ENCODE measurements at places on chromosomes 7 and 10. TPM values are rescaled to one million over a fixed set of nuclear protein-coding genes. Genes with fewer than 3 reads are reported as not detected.

- H3K27me3 ChIP-seq: no peaks in the 10 kb centered on the region
- no peak for DNase-seq
- no peak overlapping the region for H3K27ac ChIP-seq
- no peak overlapping the region for H3K4me3 ChIP-seq
These were observed 5.0 kb upstream of the AQP1 start for GRCh38 chr7:30906515-30907240.

- no peaks in the 10 kb centered on the region for H3K36me3 ChIP-seq
- no peaks in the 10 kb centered on the region for H3K4me1 ChIP-seq
- no peak overlapping the region for H3K27ac ChIP-seq
- H3K27me3 ChIP-seq: no peaks in the 10 kb centered on the region
These were observed 178.3 kb upstream of the AGR3 start for GRCh38 chr7:17060051-17060450.

DNA sequence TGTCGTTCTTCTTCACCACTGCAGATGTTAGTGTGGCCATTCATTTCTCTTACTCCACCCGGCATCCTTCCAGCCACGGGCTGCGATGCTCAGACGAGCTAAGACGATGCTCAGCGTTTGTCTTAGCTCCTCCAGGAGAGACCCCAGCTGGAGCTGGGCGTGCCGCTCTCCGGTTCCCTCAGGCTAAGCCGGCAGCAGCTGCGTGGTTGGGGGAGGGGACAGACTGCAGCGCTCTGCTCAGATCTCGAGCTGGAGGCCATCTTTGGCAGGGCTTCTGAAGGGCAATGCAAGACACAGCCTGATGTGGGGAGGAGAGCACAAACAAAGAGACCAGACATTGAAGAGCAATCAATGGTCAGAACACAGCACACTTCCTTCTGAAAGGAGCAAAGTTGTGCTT is 4.8 kb downstream of the INA start:
- no peak overlapping the region for H3K27ac ChIP-seq
- peaks cover 10% of the 10 kb centered on the region for H3K27me3 ChIP-seq
- no peaks in the 10 kb centered on the region for H3K36me3 ChIP-seq

DNA sequence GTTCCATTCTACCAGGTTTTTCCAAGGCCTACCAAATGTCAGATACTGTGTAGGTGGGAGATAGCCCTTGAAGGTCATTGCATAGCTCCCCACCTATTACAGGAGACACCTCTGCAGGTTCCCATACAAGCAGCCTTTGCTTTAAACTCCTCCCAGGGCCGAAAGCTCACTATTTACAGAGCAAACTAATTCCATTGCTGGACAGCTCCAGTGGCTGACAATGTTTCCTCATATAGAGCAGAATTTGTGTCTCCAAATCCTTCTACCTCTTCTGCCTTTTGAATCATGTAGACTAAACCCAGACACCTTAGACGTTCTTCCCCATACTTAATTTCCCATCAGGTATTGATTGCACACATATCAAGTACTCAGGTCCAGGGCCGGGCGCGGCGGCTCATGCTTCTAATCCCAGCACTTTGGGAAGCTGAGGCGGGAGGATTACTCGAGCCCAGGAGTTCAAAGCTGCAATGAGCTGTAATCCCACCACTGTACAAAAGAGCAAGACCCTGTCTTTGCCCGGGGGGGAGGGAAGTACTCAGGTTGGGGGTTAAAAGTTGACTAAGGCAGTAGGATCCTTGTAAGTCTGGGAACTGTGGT is 2.1 kb downstream of the CNNM1 start:
- H3K27me3 ChIP-seq: peaks cover 55% of the 10 kb centered on the region
- no peaks in the 10 kb centered on the region for H3K4me1 ChIP-seq
- H3K27ac ChIP-seq: no peak overlapping the region
- H3K4me3 ChIP-seq: no peak overlapping the region
- no peak for DNase-seq
- H3K36me3 ChIP-seq: no peaks in the 10 kb centered on the region

GRCh38 chr7:24115661-24116060 is 168.3 kb upstream of the NPY start:
- H3K27me3 ChIP-seq: no peaks in the 10 kb centered on the region
- no peaks in the 10 kb centered on the region for H3K4me1 ChIP-seq
- no peak for DNase-seq
- H3K4me3 ChIP-seq: no peak overlapping the region

DNA sequence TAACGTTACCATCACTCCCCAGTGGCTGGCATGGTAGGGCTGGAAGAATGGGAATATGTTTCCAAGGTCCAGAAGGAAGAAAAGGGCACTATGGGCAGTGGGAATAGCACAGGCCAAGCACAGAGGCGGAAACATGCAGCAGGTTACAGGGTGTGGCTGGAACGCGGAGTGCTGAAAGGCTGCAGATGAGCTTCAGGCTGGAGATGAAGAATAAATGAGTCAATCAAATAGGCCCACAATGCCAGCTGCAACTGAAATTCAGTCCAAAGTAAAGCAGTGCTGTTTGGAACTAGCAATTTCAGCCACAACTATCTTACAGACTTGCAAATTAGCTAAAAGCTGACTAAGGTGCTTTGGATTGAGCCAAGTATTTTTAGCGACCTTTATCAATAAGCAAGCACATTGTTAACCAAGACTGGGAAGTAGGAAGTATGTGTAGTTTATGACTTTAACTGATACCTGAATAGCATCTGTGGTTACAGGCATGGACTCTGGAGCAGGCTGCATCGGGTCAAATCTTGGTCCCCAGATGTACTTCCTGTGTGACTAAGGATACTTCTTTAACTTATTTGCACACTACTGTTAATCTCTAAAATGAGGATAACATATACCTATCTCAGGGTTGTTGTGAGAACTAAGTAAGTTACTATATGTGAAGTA is 77.5 kb upstream of the CTTNBP2 start:
- H3K27ac ChIP-seq: no peak overlapping the region
- no peaks in the 10 kb centered on the region for H3K36me3 ChIP-seq
- no peaks in the 10 kb centered on the region for H3K27me3 ChIP-seq
- H3K4me3 ChIP-seq: no peak overlapping the region
- DNase-seq: no peak

DNA sequence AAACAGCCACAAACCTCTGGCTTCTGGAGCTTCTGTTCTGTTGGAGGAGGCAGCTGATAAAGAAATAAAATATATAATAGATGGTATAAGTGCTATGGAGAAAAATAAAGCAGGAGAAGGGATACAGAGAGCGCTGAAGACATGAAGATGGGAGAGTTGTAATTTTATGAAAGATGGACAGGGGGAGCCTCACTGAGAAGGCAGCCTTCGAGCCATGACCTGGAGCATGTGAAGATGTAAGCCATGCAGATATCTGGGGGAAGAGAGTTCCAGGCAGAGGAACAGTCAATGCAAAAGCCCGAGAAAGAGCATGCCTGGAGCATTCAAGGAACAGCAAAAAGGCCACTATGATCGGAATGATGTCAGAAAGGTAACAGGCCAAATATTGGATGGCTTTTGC is 187.5 kb downstream of the KIAA1217 start:
- no peak overlapping the region for H3K27ac ChIP-seq
- H3K4me3 ChIP-seq: no peak overlapping the region
- DNase-seq: peak; percentile 50
- H3K36me3 ChIP-seq: no peaks in the 10 kb centered on the region
- H3K4me1 ChIP-seq: peaks cover 36% of the 10 kb centered on the region
- H3K27me3 ChIP-seq: no peaks in the 10 kb centered on the region

GRCh38 chr7:5553298-5553877 is 129.8 kb upstream of the TNRC18 start:
- H3K4me1 ChIP-seq: peaks cover 10% of the 10 kb centered on the region
- no peaks in the 10 kb centered on the region for H3K36me3 ChIP-seq
- no peaks in the 10 kb centered on the region for H3K27me3 ChIP-seq
- no peak overlapping the region for H3K4me3 ChIP-seq
- DNase-seq: no peak

GRCh38 chr10:62341419-62341818 is 32.8 kb upstream of the ZNF365 start:
- no peak for DNase-seq
- H3K4me3 ChIP-seq: no peak overlapping the region
- H3K36me3 ChIP-seq: no peaks in the 10 kb centered on the region
- H3K4me1 ChIP-seq: no peaks in the 10 kb centered on the region

GRCh38 chr7:50346545-50347497 is 42.3 kb downstream of the IKZF1 start:
- peaks cover 19% of the 10 kb centered on the region for H3K4me1 ChIP-seq
- no peak overlapping the region for H3K27ac ChIP-seq
- DNase-seq: no peak
- no peak overlapping the region for H3K4me3 ChIP-seq
- no peaks in the 10 kb centered on the region for H3K36me3 ChIP-seq
- H3K27me3 ChIP-seq: no peaks in the 10 kb centered on the region

- H3K36me3 ChIP-seq: peaks cover 9% of the 10 kb centered on the region
- no peaks in the 10 kb centered on the region for H3K27me3 ChIP-seq
- no peaks in the 10 kb centered on the region for H3K4me1 ChIP-seq
- no peak overlapping the region for H3K27ac ChIP-seq
These were observed 46.3 kb downstream of the PLEKHA8 start for GRCh38 chr7:30074422-30075030.

- H3K4me3 ChIP-seq: no peak overlapping the region
- peaks cover 55% of the 10 kb centered on the region for H3K36me3 ChIP-seq
- no peak for DNase-seq
- H3K4me1 ChIP-seq: no peaks in the 10 kb centered on the region
These were observed 24.3 kb downstream of the HSPB1 start for GRCh38 chr7:76326646-76327233.

- no peak for DNase-seq
- no peaks in the 10 kb centered on the region for H3K36me3 ChIP-seq
- peaks cover 3% of the 10 kb centered on the region for H3K4me1 ChIP-seq
- no peak overlapping the region for H3K27ac ChIP-seq
These were observed 4.6 kb upstream of the TSPAN14 start for GRCh38 chr10:80449520-80449919.

- no peak for DNase-seq
- H3K36me3 ChIP-seq: no peaks in the 10 kb centered on the region
- H3K27me3 ChIP-seq: no peaks in the 10 kb centered on the region
- H3K27ac ChIP-seq: no peak overlapping the region
- no peaks in the 10 kb centered on the region for H3K4me1 ChIP-seq
- no peak overlapping the region for H3K4me3 ChIP-seq
These were observed 167.7 kb upstream of the ADO start for GRCh38 chr10:62636825-62637248.

- no peak overlapping the region for H3K27ac ChIP-seq
- no peaks in the 10 kb centered on the region for H3K36me3 ChIP-seq
- DNase-seq: no peak
- no peaks in the 10 kb centered on the region for H3K27me3 ChIP-seq
- no peaks in the 10 kb centered on the region for H3K4me1 ChIP-seq
These were observed 15.8 kb downstream of the OSBPL3 start for GRCh38 chr7:24964191-24964590.

GRCh38 chr10:17599089-17599488 is 18.1 kb downstream of the HACD1 start:
- H3K4me1 ChIP-seq: no peaks in the 10 kb centered on the region
- DNase-seq: peak; percentile 41
- H3K4me3 ChIP-seq: no peak overlapping the region
- H3K36me3 ChIP-seq: no peaks in the 10 kb centered on the region
- H3K27ac ChIP-seq: no peak overlapping the region
- H3K27me3 ChIP-seq: no peaks in the 10 kb centered on the region

- H3K4me3 ChIP-seq: no peak overlapping the region
- H3K27ac ChIP-seq: no peak overlapping the region
- H3K27me3 ChIP-seq: peaks cover 23% of the 10 kb centered on the region
- no peaks in the 10 kb centered on the region for H3K4me1 ChIP-seq
These were observed 348.0 kb downstream of the GPAM start for GRCh38 chr10:111835574-111835973.

GRCh38 chr7:81111358-81111757 is 192.5 kb upstream of the SEMA3C start:
- H3K27ac ChIP-seq: no peak overlapping the region
- H3K4me1 ChIP-seq: peaks cover 7% of the 10 kb centered on the region
- no peak for DNase-seq
- no peaks in the 10 kb centered on the region for H3K36me3 ChIP-seq
- H3K4me3 ChIP-seq: no peak overlapping the region

Gene VWC2
- not detected for total RNA-seq

Gene CYP2C19
- total RNA-seq: not detected

Gene PDE1C
- total RNA-seq: not detected

Gene ADAM8
- 1.2 TPM for total RNA-seq

Gene AEBP1
- 31.8 TPM for total RNA-seq

Gene SGMS1
- total RNA-seq: 13.2 TPM

Gene ACTL6B
- total RNA-seq: not detected

Gene CFAP70
- total RNA-seq: 0.06 TPM

Gene CPN1
- not detected for total RNA-seq

Data from A673 (cell line).